NCI-H510A treated with DMSO at 0.1 percent for 48 hours (cell line): ENCODE measurements at places on chromosomes 6 and 20.

DNA sequence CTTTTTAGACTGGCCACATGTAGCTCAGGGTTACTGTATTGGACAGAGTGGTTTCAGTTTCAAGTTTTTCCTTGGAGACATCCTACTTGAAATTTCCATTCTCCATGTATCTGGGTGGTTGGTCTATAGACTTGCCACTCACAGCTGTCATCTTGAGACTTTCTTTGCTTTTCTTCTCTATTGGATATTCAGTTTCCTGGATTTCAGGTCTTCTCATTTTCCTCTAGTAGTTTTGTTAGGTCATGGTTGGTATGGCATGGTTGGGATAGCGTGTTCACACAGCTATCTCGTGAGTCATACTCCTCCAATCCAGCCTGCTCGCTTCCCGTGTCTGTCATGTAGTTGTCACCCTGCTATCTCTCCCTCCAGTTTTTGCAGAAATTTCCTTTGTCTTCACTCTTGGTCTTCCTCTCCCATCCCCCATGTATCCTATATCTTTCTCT is 48.3 kb downstream of the PTPN1 start:
- no peak for DNase-seq

DNA sequence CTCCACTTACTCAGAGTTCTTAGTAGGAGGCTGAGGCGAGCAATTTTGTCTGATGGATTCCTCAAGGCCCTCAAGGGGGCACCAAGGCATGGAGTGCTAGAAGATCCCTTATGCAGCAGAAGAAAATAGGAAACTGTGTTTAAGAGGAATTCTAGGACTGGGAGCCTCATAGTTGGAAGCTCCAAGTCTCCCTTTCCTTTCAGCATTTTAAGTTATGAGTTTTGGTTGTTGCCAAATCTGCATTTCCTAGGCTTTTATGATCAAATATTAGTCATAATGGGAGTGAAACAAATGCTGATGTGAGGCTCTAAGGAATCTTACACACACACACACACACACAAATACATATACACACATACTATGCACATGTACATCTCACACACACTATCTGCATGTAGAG is 714.0 kb downstream of the UTRN start:
- DNase-seq: no peak

- no peak for DNase-seq
Measured at GRCh38 chr6:82458147-82458546, 94.5 kb downstream of the TPBG start.

GRCh38 chr20:52410731-52411234 is 219.2 kb upstream of the ZFP64 start:
- no peak for DNase-seq

- no peak for DNase-seq
Measured at GRCh38 chr20:45905505-45906079, 6.4 kb downstream of the PLTP start.

GRCh38 chr6:114084327-114084890 is 113.5 kb upstream of the HDAC2 start:
- DNase-seq: no peak

- DNase-seq: no peak
Measured at GRCh38 chr6:10385524-10386132, 29.2 kb downstream of the TFAP2A start.

GRCh38 chr6:121767211-121767610 is 331.8 kb downstream of the GJA1 start:
- no peak for DNase-seq
